ENCODE measurements at places on chromosomes 6 and 20.

DNA sequence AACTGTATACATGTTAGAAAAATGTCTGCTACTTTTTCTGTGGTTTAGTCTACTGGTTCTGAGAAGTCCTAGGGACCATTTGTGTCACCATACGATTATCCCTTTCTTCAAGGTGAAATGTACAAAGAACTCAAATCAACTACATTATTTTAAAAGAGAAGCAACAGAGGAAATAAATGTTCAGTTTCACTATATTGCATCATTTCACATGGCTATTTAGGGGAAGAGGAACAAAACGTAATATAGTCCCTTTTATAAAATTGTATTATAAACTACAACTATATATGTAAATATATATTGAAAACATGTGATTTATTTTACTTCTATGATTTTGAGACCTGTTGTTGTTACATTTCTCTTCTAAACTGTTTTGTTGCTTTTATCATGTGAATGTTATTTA lies 1308.0 kb downstream of the EPHA7 start:
- DNase-seq, result no peak

GRCh38 chr6:166966268-166966667 lies 9.9 kb upstream of the RNASET2 start:
- DNase-seq, result no peak

DNA sequence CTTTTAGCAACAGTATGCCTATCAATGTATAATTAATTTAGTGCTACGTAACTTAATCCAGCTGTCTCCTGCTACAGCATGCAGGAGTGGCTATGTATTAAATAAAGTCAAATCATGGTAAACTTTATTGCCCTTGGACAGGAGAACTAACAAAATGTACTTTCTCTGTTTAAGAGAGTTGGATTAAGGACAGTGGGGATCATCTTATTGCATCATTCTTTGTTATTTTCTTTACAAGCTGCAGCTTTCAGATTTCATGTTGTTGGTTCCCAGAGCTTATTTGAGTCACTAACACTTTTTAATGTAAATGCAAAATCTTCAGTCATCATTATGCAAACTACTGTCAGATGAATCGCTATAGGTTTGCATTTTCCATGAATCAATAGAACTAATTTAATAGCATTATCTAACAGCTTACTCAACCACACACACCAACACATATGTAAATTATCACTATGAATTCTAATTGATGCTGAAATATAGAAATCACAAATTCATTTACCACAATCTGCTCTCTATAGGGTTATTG lies 424.7 kb downstream of the MMUT start:
- no peak for DNase-seq

DNA sequence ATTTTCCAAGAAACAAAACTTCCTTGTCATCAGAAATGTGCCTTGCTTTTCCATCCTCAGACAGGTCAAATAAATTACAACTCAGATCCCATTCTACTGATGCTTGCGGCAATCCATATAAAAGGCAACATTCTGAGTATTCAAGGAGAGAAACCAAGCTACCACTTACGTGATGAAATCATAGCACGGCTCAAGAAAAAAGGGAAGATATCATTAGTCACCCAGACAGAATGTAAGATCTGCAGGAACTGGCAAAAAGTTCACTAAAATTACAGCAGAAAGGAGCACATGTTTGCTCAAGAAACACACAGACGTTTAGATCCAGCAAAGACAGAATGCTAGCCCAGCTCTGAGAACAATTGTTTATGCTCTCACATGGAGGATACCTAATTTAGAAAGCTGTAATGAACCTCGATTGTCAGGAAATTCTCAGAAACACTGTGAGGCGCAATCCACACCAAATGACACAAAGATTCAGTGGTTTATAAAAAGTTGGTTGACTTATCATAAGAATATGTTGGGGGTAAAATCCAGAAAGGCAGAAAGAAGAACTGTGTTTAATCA lies 304.2 kb downstream of the ADGRG6 start:
- no peak for DNase-seq

GRCh38 chr6:128512296-128512695 lies 8.1 kb downstream of the PTPRK start:
- DNase-seq, result no peak

GRCh38 chr20:45091366-45091765 lies 9.6 kb downstream of the KCNS1 start:
- DNase-seq, result no peak

DNA sequence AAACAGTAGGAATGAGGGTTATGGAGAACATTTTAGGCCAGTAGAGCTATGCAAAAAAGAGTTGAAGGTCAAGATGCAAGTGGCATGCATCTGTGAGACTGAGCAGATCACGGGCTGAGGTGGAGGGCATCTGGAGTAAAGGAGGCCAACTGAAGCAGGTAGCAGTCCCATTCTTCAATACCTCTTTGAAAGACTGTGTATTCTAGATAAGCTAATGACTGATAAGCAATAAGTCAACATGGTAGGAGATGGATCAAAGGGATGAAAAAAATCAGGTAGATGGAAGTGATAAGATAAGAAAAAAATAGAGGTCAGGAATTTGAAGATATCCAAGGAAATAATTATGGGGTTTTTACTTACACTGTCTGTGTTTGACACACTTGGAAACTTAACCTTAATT lies 55.6 kb downstream of the ARMC2 start:
- DNase-seq, result no peak

GRCh38 chr6:147203311-147204059 lies 732 bp upstream of the STXBP5 start:
- peak; percentile 34 for DNase-seq

DNA sequence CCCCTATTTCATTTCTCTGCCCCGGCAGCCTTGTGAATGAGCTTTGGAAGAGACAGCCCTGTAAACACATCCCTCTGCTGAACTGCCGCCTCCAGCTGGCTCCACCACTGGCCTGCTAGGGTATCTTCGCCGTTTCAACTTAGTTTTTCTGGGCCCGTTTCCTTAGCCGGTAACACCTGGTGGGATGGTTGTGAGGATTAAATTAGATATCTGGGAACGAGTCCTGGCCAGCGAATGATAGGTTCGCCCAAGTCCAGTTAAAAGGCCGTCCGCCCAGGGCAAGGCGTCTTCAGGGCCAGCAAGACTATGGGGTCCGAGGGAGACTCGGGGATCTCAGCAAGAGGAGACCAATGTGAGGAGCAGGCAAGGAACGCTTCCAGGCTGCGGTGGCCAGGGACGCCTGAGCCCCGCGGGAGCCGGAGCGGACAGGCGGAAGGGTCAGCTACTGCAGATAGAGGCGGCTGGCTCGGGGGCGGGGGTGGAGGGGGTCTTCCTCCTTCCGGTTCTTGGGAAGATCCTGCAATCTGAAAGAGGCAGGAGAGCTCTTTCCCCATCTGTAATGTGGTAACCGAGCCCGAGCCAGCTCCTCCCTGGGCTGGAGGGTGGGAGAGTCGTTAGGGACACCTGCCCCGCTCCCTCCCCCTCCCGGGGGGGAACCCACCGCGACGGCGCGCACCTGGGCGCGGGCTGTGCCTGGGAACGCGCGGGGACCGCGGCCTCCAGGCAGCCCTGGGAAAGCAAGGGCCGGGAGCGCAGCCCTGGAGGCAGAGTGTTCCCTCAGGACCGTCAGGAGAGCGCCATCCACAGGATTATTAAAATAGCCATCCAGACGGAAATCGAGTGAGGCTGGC lies 4.5 kb upstream of the PTCRA start:
- no peak for DNase-seq

DNA sequence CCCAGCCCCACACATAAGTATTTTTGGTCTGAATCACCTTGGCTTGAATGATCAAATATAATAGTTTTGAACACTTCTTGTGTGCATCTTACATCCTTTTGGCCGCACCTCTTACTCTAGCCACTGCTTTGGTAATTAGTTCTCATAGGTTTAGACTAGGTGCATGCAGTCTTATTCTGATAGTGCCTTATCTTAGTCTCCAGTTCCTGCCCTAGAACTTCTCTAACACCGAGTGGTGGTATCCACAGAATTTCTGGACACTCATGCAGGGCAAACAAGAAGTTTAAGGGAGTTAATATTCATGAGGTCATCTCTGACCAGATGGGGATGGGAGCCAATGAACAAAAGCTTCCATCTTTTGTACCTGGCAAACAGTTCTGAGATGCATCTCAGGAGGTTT lies 77.5 kb upstream of the AKIRIN2 start:
- no peak for DNase-seq

GRCh38 chr6:22826961-22827360 lies 257.6 kb downstream of the HDGFL1 start:
- DNase-seq, result no peak

DNA sequence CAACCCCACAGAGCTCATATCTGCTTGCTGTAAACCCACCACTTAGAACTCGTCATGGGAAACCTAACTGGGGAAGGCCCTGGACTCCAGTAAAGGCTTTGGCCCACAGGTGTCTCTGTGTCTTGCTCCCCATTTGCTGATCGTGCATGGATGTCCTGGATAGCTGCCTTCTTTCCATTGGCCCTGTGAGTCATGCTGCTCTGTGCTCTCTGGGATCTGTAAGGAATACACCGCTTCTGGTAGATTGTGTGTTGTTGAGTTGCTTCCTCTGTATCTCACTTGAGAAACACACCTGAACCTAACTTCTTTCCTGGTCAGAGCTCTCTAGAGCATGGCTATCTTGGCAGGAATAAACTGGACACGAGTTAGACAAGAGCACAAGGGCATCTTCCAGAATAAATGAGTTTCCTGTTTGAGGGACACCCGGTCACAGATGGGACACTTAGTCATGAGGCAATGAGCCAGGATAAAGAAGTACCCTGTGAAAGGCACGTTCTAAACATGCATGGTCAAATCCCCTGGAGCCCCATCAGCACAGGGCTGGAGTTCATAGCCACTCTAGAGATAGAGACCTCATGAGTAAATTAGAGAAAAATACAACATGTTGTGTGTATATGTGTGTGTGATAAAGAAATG lies 99.6 kb upstream of the TMEM170B start:
- DNase-seq, result no peak

GRCh38 chr6:21103626-21104224 lies 489.8 kb upstream of the SOX4 start:
- DNase-seq, result peak; percentile 91

DNA sequence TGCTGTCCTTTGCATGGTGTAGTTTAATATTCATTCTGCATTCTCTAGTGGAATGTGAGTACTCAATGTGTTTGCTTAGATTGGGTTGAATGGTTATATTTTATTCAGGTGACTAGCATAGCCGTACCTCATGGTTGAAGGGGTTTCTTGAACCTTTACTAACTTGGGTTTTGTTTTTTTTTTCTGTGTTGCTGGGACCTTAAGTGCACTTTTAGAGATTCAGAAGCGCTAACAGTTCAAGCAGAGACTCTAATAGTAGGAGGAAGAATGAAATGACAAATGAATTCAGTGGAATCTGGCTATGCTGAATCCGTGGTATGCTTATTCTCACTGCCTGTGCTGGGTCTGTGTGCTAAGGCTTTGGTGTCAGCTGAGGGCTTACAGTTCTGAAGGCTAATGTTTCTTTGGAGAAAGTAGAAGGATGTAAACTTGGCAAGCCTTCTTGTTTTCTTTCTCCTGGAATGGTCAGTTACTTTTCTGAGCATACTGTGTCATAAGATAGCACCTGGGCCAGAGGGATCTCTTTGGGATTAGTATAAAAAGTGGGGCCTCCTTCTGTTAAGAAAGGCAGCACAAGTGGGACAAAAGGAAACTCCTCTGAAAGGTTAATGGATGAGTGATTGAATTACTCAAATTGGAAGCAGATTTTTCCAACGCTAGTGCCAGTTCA lies 28.7 kb downstream of the RNF144B start:
- no peak for DNase-seq

DNA sequence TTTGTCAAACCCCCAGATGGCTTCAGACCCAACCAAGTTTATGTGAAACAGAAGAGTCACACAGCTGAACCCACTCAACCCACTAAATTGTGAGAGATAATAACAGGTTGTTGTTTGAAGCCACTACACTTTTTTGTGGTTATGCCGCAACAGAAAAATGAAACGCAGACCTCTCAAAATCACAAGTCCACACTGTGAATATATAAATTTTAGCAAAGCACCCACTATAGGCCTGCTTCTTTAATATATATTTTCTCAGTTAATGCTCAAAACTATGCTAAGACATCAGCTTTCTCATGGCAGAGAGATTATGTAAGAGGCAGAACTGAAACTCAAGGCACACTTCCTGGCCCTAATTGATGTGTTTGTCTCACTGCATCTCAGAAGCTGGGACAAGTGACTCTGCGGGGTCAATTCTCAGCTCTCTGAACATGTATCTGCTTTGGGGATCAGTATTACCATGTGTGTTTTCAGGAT lies 27.7 kb downstream of the MAP3K5 start:
- DNase-seq, result no peak

- no peak for DNase-seq
Measured at GRCh38 chr20:63406011-63406410, 44.9 kb upstream of the CHRNA4 start.

Data from NCI-H510A treated with DMSO at 0.1 percent for 48 hours (cell line).